ENCODE measurements at places on chromosomes 3 and 15. TPM values are rescaled to one million over a fixed set of nuclear protein-coding genes. Genes with fewer than 3 reads are reported as not detected.

SLC35A5 gene
- total RNA-seq, result 17.7 TPM

GRK7 gene
- 0.12 TPM for total RNA-seq

COL6A5 gene
- not detected for total RNA-seq

NT5DC2 gene
- total RNA-seq, result 229 TPM

PGBD4 gene
- 2.6 TPM for total RNA-seq

RARB gene
- not detected for total RNA-seq

FMN1 gene
- total RNA-seq, result 2.9 TPM

GOLGA6A gene
- total RNA-seq, result not detected

LIPC gene
- total RNA-seq, result not detected

UROC1 gene
- total RNA-seq, result not detected

CKMT1B gene
- total RNA-seq, result 8.7 TPM

Measured in PC-3 (cell line).